T-helper 17 cell (primary cell): ENCODE measurements at places on chromosomes 12 and 14.

DNA sequence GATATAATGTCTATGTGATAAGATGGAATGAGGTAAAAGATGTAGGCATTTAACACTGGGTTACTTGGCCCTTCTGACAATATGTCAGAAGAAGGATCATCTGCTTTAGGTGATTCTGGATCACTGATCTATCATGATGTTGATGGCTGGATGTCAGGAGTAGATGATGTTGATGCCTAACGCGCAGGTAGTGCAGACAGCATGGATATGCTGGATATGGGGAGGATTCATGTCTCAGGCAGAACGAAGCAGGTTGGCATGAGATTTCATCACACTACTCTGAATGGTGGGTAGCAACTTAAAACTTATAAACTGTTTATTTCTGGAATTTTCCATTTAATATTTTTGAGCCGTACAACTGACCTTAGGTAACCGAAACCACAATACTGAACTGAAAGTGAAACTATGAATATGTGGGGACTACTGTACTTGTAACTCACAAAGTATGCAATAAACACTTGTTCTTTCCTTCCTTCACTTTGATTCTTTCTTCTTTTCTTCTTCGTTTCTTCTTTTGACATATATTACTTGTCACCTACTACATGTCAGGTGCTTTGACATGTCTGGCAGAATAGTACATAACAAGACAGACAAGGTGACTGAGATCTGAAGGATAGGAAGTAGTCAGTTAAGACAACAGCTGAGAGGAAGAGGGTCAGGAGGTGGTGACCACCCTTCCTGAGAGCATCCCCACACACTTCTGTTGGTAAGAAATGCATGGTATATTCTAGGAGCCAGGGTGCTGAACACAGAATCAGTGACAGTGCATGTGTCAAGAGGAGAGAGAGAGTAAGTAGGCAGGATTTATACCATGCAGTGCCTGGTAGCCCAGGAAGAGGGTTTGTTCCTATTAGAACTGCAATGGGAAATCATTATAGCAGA is 238.8 kb downstream of the PPFIA2 start:
- DNase-seq, result no peak

DNA sequence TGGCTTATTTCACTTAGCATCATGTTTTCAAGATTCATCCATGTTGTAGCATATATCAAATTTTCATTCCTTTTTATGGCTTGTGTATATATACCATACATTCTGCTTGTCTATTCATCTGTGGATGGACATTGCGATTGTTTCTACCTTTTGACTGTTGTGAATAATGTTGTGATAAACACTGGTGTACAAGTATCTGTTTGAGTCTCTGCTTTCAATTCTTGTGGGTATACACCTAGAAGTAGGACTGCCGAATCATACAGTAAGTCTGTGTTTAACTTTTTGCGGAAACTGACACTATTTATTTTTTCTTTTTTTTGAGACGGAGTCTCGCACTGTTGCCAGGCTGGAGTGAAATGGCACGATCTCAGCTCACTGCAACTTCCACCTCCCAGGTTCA is 19.6 kb upstream of the RPS6KA5 start:
- no peak for DNase-seq

- DNase-seq, result no peak
These were observed 53.9 kb downstream of the METTL25 start for GRCh38 chr12:82412246-82412645.

DNA sequence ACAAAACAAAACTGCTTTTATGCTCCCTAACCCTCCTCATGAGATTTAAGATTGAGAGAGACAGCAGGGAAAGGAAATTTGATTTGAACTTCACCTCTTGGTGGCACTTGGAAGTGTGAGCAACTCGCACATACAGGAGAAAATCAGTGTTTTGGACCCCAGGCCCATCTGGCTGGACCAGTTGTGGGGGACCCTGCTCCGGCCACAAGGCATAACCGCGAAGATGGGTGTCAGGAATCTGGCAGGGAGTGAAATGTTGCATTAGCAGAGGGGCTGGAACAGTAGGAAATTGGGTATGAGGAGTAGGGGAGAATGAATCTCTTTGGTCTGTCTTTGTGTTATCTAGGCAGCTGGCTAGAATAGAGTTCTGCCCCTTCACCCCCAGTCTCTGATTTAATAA is 1.2 kb downstream of the CIROP start:
- DNase-seq, result no peak

- no peak for DNase-seq
These were observed 196.2 kb downstream of the CACNA1C start for GRCh38 chr12:2248901-2249381.
